CD4-positive, alpha-beta T cell treated with Interleukin-17A for 1 hour (primary cell): ENCODE measurements at places on chromosomes 16 and 17.

GRCh38 chr17:40443196-40443987 is at the start of gene IGFBP4:
Gene IGFBP4 (plus strand): TSS chr17:40443450. CDS start chr17:40443736, 286 bp downstream.
- DNase-seq = peak; percentile 69

DNA sequence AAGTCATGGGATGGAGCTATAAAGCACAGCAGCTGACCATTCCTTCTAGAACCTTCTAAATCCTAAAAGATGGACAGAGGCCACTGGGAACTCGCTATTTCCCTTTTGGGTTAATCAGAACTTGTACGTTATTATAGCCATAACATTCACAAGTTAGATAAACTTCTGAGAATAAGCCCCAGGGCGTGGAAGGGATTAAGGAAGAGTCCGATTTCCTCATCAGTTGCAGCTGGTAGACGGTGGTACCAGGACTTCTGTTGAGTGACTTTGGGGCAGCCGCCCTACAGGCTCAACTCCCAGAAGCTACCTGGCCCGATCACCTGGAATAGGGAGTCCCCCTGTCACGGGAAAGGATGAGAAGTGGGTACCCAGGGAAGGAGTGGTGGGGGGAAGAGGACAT is 370.1 kb upstream of the ZFHX3 start:
- no peak for DNase-seq

DNA sequence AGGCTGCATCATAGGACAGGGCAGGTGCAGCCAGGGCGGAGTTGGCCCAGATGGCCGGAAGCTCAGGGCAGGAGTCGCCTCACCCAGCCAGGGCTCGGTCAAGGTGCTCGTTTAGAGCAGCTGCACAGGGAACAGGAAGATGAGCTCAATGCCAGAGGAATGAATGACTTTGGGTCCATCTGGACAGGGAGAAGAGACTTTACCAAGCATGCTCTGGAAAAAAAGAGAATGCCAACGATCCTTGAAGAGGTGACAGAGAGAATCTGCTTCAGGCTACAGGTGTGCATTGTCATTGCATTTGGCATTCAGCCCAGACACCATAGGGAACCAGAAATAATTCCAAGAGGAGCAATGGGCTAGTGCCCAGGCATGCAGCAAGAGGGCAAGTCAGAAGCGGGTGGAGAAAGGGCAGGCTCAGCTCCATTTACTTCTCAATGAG is 6.7 kb upstream of the MPP3 start:
- no peak for DNase-seq

- no peak for DNase-seq
Observed at GRCh38 chr17:56779322-56779721, 54.4 kb downstream of the C17orf67 start.

DNA sequence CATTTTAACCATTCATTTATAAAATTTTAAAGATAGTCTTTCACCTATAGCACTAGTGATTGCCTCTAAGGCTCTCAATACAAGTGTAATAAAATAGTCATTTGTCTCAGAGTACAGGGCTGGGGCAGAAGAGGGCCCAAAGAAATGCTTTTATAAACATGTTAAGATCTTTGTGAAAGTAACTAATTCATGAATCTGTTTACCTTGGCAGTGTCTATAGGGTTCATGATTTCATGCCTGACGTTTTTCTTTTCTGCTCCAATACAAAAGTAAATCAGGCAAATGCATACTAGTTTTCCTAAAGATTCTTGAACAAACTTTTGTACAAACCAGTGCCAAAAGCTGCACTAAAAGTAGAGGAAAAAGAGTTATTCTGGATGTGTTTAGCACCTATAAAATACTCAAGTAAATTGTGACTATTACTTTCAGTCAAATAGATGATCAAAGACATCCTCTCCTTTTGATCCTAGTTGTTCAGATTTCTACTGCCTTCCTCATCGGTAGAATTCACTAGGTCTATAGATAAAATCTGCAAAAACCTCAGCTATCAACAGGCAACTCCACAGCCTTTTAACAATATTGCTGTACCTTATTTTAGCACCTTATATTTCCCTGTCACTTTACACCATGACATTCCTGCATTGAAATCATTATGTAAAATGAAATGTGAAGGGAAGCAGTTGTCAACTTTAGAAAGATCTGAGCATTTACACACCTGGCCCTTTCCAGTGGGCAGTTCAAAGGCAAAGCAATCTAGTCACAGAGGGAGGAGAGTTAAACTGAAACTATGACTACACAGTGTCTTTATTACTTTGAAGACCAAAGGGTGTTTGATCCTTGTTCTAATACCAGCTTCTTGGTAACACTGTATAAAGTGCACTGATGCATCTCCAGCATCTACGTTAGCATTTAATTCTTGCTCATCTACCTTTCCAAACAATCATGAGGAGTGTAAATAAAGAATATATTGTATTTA is 100.0 kb upstream of the MED13 start:
- DNase-seq = peak; percentile 10

DNA sequence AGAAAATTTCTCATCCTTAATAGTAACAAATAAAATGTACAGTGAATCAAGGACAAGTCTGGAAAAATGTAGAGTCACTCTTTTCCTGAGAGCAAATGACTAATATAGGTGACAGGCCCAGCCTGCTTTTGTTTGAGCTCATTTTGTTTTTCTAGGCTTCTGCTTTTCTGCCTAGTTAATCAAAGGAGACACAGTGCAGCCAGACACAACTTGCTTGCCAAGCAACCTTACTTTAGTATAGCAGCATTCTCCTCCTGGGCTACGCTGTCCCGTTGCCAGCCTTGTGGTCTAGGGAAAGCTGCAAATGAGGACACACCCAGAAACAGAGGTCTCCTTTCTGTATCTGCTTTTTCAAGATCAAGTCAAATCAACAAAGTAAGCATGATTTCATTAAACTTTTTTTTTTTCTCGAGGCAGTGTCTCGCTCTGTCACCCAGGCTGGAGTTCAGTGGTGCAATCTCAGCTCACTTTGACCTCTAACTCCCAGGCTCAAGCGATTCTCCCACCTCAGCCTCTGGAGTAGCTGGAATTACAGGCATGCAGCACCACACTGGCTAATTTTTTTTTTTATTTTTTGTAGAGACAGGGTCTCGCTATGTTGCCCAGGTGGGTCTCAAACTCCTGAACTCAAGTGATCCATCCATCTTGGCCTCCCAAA is 17.2 kb downstream of the GINS3 start:
- DNase-seq = no peak

DNA sequence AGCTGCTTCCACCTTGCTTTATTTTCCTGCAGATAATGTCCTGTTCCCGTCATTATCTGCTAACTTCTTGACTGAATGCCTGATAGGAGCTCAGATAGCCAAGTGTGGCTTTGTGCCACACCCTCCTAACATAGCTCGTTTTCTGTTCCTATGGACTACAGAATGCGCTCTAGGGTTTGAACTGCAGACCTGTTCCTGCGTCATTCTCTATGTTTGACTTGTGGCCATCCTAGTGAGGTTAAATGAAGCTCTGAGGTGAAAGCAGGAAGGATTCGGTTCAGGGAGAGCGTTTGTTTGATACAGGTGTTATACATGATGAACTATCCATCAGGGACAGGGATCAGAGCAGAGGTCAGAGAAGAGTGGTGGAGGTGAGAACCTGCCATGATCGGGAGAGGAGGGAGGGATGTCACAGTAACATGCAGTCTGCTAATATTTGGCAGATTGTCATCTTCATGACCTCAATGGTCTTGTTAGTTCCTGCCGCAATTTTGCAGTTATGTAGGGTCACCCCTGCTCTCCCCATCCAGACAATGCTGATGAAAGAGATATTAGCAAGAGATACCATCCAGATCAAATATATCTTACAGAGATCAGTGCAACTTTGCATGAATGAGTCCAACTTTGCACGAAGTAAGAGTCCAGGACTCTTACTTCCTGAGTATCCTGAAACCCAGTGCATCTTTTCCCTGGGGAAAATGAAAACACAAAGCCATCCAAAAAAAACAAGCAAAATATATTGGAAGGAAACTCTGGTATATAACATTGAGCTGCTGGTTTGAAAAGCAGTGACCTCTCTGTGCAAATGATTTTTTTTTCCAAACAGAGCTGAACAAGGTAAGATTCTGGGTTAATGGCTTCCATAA is 32.8 kb downstream of the MPHOSPH6 start:
- no peak for DNase-seq

GRCh38 chr17:28404812-28405570 is 1.0 kb downstream of the SLC46A1 start:
- no peak for DNase-seq

DNA sequence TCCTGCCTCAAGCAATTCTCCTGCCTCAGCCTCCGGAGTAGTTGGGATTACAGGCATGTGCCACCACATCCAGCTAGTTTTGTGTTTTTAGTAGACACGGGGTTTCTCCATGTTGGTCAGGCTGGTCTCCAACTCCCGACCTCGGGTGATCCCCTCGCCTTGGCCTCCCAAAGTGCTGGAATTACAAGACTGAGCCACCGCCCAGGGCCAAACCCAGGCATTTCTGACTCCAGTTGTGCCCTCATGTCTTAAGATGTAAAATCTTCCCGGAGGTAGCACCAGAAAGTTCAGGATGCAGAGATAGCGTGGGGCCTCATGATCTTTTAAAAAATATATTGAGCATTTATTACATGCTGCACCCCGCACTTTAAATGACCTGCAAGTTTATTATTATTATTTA is 12.8 kb upstream of the SMG1 start:
- DNase-seq = no peak

DNA sequence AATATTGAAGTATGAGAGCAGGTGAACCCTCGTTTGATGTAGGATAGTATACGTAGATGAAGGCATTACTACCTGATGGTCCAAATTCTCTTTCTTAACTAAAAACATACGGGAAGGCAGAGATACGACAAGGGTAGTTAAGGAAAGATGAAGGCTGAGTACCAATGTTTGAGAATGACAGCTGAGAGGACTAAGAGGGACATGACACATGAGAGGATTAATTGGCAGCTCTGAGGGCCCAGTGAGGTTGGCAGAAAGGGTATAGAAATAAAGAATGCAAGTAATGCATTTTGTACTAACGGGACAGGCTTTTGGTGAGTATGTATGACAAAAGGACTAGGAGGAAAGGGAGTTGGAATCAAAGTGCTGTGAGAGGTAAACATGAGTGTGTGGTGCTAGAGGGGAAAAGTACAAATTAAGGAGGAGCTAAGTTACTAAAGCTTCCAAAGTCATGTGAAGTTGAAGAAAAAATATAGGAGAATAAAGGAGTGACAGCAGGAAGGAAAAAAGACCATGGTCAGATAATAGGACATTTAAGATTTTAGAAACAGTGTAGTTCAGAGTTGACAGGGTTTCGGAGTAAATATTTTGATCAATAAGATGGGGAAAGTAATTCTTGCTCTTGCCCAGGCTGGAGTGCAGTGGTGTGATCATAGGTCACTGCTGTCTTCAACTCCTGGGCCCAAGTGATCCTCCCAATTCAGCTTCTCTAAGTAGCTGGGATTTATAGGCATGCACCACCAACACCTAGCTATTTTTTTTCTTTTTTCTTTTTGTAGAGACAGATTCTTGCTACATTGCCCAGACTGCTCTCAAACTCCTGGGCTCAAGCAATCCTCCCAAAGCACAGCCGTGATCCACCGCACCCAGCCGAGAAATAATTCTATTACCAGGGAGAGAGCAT is 43.1 kb upstream of the ITGA2B start:
- no peak for DNase-seq

- no peak for DNase-seq
Observed at GRCh38 chr16:60605176-60605575, 1431.1 kb downstream of the CDH8 start.

GRCh38 chr16:5450409-5451104 is 353.0 kb upstream of the EEF2KMT start:
- DNase-seq = no peak

DNA sequence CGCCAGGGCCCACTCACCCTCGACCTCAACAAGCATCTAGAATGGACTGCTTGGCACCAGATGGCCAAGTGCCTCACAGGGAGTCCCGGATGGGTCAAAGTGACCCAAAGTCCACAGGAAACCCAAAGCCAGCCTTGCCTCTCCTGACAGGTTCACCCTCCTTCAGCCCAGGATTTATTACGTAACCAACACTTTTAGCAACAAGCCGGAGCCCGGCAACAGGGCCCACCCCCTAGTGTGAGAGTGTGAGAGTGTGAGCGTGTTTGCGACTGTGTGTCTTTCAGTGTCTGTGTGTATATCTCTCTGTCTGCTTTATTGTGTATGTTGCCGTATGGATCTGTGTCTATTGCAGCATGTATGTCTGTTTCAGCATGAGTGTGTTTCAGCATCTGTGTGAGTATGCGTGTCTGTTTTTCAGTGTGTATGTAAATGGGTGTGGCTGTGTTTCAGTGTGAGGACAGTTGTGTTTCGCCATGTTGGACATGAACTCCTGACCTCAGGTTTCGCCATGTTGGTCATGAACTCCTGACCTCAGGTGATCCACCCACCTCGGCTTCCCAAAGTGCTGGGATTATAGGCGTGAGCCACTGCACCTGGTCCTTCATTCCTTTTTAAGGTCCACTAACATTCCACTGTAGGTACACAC is 13.7 kb upstream of the PEMT start:
- no peak for DNase-seq

DNA sequence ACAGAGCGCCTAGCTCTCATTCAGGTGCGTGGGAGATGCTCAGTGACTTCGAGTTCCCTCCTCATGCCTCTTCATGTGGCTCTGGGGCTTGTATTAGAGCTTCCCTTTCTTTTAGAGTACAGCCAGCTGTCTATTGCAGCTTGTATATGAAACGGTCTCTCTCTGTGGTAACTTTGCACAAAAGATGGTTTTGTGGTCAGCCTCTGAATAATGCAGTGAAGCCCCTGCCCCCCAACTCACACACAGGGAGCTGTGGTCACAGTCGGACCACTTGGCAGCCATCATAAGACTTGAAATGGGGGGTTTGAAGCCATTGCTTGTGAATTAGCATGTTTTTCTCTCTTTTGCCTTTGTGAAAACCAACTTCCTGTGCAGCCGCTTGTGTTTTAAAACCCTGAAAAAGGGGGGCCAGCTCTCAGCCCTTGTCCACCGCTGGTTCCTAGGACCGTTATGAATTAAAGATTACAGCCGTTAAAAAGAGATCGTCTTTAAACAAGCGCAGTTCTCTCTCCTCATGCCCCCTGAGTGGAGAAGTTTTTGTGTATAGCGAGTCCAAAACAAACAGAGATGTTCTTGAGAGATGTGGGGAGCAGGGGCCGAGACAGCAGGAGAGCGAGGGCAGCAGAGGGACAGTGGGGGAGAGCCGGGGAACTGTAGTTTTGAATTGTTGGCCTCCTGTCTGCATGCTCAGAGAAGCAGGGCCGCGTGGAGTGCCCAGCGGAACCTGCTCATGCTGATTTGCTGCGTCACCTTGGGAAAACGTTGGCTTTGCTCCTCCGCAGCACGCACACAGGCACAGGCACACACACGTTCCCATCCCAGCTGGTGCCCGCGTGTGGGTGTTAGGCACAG is 199.0 kb downstream of the MSI2 start:
- peak; percentile 53 for DNase-seq
